Parietal lobe (tissue), 2 donors: ENCODE measurements at places on chromosomes 13 and 19. TPM values are rescaled to one million over a fixed set of nuclear protein-coding genes. Genes with fewer than 3 reads are reported as not detected.

The GAPDHS gene
- total RNA-seq = not detected

The CRYL1 gene
- 18.5 TPM for total RNA-seq

The PCDH8 gene
- total RNA-seq = 36.3 TPM

The POGLUT2 gene
- total RNA-seq = 9.4 TPM

The C2CD4C gene
- 14.7 TPM for total RNA-seq

The C1QTNF9 gene
- total RNA-seq = not detected

The ZBTB7A gene
- 3.4 TPM for total RNA-seq
